HCT116 (cell line): ENCODE measurements at places on chromosomes 11 and 22. TPM values are rescaled to one million over a fixed set of nuclear protein-coding genes. Genes with fewer than 3 reads are reported as not detected.

The RIMBP3C gene
- 0.15 TPM for total RNA-seq

The TMA7B gene
- total RNA-seq: not detected

The MAJIN gene
- total RNA-seq: not detected

The OR8D1 gene
- not detected for total RNA-seq

The DDTL gene
- 3.4 TPM for total RNA-seq

The PHLDA2 gene
- total RNA-seq: 309 TPM

DNA sequence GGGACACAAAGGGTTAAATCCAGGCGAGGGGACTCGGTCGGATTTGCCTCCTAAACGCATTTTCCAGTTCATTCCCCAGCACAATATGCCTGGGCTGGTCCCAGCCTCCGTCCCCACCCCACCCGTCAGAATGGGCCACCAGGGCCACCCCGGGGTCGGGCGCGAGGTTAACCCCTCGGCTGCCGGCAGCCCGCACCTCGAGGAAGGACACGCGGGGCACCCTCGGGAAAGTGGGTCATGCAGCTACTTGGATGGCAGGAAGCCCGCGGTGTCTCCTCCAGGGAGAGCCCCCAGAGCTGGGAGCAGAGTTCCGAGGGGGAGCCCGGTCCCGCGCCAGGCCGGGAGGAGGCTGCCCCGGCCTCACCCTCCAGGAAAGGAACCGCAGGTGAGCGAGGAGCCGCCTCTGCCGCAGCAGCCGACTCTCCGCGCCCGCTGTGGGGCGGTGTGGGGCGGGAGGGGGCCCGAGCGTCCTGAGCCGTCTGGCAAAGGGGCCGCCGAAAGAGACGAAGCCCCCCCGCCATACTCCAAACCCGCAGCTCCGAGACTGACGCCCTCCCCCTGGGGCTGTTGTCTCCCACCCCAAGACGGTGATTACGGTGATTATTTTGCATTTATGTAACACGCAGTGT lies 1.4 kb downstream of the NECTIN1 start:
- no peak for DNase-seq

- DNase-seq: no peak
Measured at GRCh38 chr11:72452495-72452894, 18.2 kb upstream of the CLPB start.

- DNase-seq: no peak
Measured at GRCh38 chr11:65432100-65432650, 9.6 kb downstream of the NEAT1 start.

GRCh38 chr11:2126520-2127085 lies 12.6 kb downstream of the IGF2 start:
- no peak for DNase-seq

DNA sequence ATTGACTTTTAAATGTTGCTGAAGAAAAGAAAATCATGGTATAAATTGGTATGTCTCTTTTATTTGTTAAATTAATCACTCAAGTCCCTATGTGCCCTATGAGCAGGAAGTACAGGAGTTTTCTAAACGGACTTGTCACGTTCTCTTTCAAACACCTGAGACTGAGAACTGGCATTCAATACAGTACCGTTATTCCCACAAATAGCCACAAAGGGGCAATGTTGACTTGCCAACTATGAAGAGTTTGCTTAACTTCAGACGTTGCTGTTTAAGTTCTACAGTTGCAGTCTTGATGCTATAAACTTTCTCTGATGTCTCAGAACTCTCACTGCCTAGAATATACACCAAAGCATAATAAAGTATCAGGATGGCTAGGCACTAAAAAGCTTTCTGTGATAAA lies 7.6 kb downstream of the OR56A1 start:
- DNase-seq: peak; percentile 33

- no peak for DNase-seq
Measured at GRCh38 chr11:69641681-69642548, 959 bp downstream of the CCND1 start.

DNA sequence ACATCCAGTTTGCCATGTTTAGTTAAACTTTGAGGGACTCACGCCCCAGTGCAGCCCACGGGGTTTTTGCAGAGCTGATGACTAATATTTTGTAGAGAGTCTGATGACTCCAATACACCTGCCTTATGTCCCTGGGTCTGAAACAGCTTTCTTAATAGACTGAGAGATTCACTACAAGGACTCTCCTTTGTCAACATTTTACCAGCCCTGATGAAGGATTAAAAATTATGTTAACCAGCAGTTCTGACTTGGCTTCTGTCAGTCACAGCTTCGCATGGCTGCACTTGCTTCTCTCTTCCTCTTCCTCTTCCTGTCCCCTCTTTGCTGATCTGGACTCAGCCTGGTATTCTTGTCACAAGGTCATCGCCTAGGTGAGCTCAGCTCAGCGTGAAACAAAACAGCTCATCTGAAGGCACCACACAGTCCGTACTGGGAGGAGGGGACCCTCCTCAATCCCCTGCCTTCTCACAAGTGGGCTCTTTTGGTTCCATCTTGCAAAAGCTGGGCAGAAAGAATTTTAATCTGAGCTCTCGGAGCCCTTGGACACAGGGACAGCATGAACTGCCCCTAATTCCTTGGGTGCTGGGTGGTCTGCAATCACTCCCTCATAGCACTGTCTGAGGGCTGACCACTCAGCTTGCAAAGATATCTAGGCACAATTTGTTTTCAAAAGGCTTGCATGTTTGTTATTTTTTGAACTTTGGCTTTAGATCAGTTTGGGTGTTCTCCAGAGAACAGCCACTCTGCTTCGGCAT lies 38.1 kb upstream of the POU2AF1 start:
- DNase-seq: no peak

DNA sequence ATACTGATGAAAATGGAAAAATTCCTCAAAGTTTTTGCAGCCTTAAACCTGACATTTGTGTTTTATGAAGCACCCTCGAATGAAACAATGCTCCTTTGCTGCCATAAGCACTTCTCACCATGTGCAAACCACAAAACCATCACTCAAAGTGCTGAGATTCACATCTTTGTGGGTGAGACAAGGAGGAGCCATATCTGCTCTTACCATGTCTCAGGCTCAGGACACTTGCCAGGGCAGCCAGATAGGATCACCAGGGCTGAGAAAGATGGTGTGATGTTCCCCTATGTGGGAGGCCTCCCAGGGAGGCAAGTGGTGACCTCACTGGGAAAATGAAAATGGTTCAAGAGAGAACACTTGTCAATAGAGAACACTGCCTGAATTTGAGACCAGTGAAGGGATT lies 120.4 kb downstream of the CCDC34 start:
- no peak for DNase-seq

GRCh38 chr11:67085617-67086016 lies 29.0 kb downstream of the RHOD start:
- no peak for DNase-seq

- DNase-seq: no peak
Measured at GRCh38 chr11:119974051-119974450, 163.9 kb downstream of the TRIM29 start.

GRCh38 chr11:27384227-27384626 lies 21.2 kb upstream of the CCDC34 start:
- DNase-seq: no peak

DNA sequence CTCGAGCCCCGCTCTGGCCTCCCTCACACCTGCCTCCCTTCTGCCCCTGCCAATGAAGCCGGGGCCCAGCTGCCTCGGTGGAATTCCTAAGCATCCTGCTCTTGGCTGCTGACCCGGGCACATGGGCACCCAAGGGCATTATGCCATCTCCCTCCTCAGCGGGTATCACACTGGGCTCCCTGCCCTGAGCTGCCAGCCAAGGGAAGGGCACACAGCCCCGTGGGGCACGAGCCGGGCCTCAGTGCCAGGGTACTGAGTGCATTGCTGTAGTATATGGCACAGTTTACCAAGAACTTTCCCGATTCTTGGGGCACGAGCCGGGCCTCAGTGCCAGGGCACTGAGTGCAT lies 43.8 kb upstream of the JAM3 start:
- no peak for DNase-seq

GRCh38 chr11:114165326-114166230 lies 106.1 kb downstream of the ZBTB16 start:
- no peak for DNase-seq

DNA sequence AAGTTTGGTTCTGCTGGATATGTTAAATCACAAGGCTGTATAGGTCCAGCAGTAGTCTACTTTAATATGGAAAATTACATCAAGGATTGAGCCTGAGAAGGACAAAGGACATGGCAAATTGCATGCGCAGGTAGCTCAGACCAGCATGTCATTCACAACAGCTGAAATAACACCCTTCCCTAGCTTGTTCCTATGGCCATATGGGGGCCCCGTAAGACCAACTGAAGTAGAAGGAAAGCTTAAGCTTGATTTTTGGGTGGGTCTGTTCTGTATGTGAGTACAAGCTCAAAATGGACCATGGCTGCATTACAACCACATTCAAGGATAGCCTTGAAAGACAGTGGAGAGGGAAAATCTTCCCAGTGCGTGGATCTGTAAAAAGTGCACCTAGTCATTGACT lies 20.6 kb upstream of the PDE3B start:
- no peak for DNase-seq

GRCh38 chr11:1693327-1694063 lies 3.5 kb upstream of the KRTAP5-6 start:
- DNase-seq: peak; percentile 59

DNA sequence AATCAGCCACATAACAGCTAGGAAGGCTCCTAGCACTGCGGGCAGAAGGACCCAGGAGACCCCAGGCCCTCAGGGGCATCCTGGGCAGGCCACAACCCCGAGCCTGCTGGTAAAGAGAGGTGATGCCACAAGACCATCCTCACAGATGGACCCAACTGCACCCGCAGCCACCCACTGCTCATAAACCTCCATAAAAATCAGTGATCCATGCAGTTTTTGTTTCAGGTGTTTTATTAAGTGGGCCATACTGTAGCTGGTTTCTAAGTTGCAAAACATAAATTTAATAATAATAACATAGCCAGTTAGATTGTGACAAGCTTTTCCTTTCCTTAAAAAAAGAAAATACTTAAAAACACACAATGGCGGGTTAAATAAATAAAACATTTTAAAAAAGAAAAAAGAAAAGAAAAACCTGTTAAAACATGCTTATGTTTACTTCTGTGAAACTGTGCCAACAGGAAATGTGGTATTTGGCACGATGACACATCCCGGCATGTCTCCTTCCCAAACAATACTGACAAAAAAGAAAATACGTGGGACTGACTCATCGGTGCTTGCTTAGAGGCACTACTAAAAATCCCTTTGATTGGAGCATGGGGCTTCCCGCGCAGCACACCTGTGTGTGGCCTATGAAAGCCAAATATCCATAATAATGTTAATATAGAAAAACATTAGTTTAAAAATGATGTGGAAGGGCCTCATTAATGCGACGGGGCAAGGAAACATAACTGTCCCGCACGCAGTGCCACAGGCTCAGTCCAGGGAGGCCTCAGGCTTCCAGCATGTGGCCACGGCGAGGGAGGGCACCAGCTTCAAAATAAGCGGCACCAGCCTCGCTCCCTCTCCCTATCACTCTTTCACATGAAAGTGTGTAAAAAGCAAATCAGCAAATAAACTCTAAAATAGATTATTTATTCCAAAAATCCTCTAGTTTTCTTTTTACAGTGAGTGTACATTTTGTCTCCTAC lies 47.5 kb upstream of the SCUBE2 start:
- peak; percentile 75 for DNase-seq

DNA sequence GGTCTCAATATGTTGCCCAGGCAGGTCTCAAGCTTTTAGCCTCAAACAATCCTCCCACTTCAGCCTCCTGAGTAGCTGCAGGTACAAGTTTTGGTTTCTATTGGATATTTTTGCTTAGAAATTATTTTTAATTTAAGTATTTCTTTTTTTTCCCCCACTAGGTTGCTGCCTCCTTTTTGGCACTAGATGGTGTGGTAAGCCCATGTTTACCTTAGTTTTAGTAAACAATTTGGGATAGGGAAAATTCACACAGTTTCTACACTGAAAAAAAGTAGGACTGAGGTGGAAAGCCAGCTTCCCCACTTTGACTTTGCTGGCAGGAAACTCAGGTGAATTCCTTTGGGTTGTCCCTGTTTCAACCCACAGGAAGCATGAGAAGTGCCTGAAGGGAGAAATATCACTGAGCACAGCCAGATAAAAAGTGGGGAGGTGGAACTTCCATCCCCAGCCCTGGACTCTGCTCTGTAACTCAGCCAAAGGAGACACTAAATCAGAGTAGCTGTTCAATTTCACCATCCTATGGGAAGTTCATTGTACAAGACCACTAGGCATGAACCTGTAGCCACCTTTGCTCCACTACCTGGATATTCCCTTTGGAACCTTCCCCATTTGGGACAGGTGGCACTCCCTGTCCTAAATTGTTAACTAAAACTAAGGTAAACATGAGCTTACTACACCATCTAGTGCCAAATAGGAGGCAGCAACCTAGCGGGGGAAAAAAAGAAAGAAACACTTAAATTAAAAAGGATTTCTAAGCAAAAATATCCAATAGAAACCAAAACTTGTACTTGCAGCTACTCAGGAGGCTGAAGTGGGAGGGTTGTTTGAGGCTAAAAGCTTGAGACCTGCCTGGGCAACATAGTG lies 154.4 kb upstream of the FAT3 start:
- DNase-seq: no peak

DNA sequence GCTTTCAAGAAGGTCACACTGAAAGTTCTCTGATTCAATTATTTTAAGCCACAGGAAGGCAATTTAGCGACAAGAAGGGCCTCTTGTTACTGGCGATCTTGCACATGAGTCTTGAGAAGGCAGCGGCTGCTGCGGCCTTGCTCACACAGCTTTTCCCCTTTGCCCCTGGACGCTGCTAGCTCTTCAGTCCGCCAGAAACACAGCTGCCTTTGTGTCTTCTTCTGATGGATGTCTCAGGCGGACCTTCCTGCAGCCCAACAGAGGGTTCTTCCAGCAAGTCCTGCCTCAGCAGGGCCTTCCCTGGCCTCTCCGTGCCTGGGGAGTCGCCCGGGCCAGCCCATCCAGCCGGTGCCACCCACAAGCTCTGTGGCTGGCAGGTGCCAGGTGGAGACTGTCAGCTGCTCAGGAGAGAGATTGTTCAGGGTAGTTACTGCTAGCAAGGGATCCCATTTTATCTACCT lies 59.4 kb downstream of the PKNOX2 start:
- DNase-seq: no peak

DNA sequence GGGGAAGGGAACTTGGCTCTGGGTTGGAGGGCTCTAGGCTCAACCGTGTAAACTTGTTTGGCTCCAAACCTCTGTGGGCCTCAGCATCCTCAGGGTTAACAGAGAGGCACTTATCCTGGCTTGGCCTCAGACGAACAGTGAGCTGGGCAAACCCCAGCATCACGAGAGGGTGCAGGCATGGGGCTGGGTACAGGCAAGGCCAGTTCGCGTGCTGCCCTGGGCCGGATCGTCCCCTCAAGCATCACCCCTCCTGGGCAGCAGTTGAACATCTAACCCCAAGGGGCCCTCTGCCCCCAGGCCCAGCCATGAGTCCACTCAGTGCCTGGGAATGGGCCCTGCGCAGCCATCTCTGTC lies 1.9 kb downstream of the EHBP1L1 start:
- no peak for DNase-seq

GRCh38 chr11:130214861-130215530 lies 55.4 kb downstream of the ST14 start:
- DNase-seq: no peak

DNA sequence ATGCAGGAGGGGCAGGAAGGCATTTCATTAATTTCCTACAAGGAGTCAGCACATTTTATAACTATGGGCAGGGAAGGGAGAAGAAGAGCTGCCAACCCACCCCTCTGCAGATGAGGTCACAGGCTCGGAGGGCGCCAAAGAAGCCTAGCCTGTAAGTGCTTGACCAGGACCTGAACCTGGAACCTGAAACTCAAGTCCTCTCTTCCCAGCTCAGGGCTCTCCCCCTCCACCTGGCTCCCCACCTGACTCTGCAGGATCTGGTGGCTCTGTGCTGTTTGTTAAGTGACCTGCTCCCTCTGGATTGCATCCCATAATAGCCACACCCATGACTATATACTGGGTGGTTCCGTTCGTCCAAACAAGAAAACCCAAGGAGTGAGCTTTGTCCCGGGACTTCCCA lies 27.3 kb downstream of the SCGB1A1 start:
- DNase-seq: no peak

GRCh38 chr11:72764503-72764902 lies 12.3 kb upstream of the ARAP1 start:
- no peak for DNase-seq
